ENCODE measurements at places on chromosomes 4 and X.

- DNase-seq = no peak
Measured at GRCh38 chrX:139820358-139820984, 112.4 kb downstream of the ATP11C start.

GRCh38 chr4:24411806-24412205 lies 172.5 kb downstream of the DHX15 start:
- no peak for DNase-seq

DNA sequence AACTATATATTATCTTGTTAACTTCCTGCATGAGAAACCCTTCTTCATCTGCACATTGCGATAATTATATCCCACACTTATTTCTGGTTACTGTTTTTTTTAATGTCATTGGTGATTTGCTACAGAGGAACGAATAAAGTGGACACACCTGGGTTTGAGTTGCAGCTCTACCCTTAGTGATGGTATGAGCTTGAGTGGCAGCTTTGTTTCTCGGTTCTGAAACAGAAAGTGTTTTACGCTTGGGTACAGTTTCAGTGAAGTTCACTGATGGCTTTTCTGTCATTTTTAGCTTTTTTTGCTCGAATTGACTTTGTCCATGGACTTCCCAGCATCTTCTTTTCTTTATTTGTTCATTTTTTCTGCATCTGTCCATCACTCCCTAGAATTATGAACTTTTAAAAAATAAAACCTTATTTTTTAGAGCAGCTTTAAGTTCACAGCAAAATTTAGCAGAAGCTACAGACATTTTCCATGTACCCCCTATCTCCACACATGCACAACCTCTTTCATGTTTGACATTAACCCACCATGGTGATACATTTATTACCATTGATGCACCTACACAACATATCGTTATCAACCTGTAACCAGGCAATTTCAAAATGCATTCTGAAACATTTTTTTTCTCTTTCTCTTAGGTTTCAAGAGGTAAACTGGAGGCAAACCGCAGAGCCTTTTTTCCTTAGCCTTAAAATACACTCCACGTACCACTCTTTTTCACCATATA lies 1041.6 kb upstream of the PRKX start:
- no peak for DNase-seq

DNA sequence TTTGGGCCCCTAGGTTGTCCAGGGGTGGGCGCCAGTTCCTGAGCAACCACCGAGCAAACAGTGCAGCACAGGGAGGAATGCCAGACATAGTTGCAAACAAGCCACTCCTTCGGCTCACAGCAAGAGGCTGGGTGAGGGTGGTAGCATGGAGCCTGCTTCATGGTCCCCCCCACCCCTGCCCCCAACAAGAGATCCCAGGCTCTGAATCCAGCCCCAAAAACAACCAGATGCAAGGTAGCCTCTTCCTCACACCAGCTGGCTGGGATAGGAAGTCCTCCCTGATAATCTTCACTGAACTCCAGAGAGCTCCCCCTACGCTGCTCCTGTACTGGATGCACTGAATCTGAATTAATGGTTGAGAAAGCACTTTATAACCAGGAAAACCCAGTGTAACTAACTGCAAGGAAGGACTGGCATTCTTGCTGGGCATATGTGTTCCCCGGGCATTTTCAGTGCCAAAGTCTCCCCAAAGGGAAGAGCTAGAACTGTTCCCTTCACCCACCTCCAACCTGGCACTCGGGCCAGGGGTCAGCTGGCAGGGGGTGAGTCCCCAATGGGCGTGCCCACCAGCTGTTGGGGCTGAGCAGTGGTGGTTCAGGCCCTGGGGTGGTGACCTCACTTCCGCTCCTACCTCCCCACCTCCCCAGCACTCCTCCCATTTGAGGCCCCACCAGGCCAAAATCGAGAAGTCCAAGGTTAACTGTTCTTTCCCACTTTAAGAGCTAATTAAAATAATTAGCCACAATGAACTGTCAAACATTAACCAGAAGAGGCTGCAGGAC lies 1.5 kb downstream of the ELF4 start:
- DNase-seq = peak; percentile 75

- DNase-seq = no peak
Measured at GRCh38 chr4:153181700-153182099, 22.5 kb upstream of the TRIM2 start.

DNA sequence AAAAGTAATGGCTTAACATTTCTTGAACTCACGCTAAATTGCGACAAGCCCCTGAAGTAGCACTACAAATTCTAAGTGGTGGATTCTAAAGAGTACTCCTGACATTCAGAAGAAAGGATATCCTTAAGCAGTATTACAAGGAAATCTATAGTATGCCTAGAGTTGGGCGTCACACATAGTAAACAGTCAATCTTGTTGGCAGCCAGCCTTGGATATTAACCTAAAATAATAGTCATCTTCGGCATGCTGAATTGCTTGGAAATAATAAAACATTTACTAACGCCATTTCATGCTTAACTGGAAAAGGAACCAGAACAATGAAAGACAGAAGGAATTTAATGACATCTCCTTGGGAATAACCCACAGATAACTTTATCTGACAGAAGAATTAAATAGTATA lies 18.6 kb downstream of the ATP8A1 start:
- DNase-seq = no peak

GRCh38 chr4:151227172-151227571 lies 49.8 kb upstream of the PRSS48 start:
- no peak for DNase-seq

DNA sequence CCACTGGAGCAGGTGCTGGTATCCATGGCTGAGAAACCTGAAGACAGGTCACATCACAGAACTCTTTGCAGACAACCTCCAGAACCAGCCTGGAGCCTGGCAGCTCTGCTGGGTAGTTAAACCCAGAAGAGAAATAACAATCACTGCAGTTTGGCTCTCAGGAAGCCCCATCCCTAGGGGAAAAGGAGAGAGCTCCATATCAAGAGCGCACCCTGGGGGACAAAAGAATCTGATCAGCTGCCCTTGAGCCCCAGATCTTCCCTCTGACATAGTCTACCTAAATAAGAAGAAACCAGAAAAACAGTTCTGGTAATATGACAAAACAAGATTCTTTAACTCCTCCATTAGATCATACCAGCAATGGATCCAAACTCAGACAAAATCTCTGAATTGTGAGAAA lies 823.2 kb upstream of the FRG1 start:
- DNase-seq = no peak

DNA sequence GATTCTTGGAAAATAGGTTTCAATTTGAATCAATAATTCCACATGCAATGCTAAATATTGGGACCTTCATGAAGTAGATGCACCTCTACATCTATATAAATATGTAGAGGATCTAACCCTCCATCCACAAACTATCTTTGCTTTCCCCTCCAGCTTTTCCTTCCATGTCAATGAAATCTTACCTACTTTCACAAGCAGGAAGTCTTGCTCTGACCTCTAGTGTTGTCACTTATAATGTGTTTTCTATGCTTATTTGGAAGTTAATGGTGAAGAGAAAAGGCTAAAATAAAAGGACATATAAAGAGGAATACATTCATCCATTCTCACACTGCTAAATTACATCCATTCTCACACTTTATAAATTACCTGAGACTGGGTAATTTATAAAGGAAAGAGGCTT lies 472.7 kb upstream of the DIAPH2 start:
- DNase-seq = no peak

DNA sequence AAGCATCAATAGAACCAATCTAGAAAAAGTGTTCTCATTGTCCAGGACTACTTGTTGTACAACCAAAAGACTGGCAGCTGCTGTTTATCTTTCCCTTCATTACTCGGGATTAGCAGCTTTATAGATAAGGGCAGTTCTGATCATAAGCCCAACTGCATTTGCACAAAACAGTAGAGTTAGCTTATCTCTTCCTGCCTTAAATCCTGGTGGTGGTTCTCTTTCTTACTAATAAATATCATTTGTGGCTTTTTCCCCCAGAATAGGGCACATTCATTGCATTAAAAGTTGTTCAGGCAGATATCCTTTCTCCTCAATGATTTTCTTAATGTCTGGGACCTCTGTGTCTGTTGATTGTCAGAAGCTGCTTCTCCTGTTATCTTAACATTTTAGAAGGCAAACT lies 20.2 kb upstream of the RRAGB start:
- no peak for DNase-seq

GRCh38 chr4:159828687-159829086 lies 725.8 kb downstream of the RAPGEF2 start:
- DNase-seq = no peak

- peak; percentile 87 for DNase-seq
Measured at GRCh38 chrX:79259073-79259689, 108.0 kb downstream of the ITM2A start.

GRCh38 chr4:127179256-127180087 lies 453.3 kb upstream of the INTU start:
- no peak for DNase-seq

- DNase-seq = no peak
Measured at GRCh38 chr4:139469216-139469615, 15.3 kb downstream of the RAB33B start.

DNA sequence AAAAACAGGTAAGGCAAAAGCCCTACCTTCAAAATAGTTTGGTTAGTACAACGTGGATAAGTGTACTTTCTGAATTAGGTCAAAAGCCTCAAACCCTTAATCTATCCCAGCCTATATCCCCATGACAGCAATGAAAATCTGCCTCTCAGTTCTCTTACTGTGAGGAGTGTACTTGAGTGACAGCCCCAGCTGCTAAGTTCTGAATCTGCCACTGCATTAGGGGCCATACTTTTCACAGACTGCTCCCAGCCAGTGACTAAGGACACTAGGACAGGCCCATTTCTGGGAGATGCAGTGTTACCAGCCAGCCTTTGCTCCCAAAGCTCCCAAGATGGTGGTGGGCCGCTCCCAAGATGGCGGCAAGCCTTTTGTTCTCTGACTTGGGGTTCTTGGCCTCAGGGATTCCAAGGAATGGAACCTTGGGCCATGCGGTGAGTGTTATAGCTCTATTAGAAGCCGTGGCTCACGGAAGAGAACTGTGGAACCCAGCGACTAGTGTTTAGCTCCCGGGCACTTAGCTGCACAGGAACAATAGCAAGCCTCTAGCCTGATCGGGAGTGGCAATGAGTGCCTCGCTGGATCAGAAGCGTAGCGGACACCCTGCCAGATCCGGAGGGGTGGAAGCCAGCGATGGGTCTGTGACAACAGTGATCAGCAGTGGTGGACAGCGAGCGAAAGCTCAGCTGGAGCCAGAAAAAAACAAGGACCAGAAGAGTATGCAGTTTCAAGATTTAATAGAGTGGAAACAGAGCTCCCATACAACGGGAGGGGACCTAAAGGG lies 175.6 kb upstream of the NRK start:
- DNase-seq = no peak

DNA sequence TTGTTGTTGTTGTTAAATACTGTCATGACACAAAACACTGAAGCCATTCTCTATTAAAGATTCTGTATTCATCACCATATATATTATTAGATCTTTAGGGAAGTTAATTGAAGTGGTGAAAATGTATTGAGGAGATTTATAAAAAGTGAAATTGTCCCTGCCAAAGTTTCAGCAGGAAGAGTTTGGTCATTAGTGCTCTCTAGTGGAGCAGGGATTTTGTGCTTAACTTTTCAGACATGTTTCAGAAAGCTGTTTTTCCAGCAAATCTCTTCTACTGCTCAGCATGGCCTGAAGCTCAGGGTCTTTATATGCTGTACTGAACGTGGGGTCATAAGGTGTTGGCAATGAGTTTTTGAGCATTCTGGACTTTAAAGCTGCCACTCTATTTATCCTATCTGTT lies 36.7 kb upstream of the CXXC4 start:
- DNase-seq = no peak

GRCh38 chrX:107677501-107677901 lies 49.2 kb downstream of the PRPS1 start:
- DNase-seq = no peak

GRCh38 chr4:67055319-67055718 lies 490.0 kb downstream of the CENPC start:
- DNase-seq = no peak

DNA sequence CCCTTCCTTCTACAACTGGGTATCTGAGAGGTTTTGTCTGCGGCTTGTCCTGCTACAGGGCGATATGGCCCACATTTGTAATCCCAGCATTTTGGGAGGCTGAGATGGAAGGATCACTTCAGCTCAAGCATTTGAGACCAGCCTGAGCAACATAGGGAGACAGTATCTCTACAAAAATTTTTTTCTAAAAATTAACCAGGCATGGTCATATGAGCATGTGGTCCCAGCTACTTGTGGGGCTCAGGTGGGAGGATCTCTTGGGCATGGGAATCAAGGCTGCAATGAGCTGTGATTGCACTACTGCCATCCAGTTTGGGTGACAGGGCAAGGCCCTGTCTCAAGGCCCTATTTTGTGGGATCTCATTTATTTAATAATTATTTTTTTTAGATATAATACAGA lies 420.6 kb upstream of the PABPC4L start:
- no peak for DNase-seq

- DNase-seq = no peak
Measured at GRCh38 chr4:25844961-25845712, 17.7 kb downstream of the SEL1L3 start.

GRCh38 chr4:16125571-16126445 lies 42.0 kb upstream of the PROM1 start:
- no peak for DNase-seq

- no peak for DNase-seq
Measured at GRCh38 chr4:45693746-45694145, 430.1 kb downstream of the GABRG1 start.

DNA sequence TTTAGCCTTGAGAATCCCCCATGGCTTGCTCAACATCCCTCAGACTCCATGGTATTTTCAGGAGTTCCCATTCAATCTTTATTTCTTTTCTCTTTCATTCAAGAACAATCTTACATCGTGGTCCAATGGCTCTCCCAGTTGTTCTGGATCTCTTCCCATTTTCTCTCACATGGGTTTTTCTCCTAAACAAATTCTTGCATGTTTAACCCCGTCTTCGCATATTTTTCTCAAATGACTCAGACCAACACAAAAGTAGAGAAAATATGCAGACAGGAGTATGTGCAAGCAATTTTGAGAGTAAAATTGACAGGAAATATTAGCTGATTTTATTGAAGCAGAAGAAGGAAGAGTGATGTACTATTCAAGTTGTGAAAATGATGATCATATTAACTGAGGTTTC lies 396.4 kb upstream of the TRAM1L1 start:
- no peak for DNase-seq

DNA sequence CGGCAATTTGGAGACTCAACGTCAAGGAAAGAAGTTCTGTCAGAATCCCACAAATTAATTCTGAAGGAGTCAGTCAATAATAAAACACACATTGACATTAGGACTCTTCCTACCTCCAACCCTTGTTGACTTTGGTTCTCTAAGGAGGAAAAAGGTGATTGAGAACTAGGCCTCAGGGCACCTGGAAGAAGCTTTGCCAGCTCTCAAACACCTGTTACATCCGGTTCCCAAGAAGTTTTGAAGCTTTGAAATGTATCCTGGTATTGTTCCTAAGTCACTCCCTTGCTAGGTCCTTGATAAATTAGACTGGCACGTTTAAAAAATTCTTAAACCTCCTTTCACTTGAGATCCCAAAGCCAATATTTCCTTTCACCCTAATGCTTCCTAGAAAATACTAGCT lies 1.7 kb upstream of the CCDC160 start:
- DNase-seq = no peak

DNA sequence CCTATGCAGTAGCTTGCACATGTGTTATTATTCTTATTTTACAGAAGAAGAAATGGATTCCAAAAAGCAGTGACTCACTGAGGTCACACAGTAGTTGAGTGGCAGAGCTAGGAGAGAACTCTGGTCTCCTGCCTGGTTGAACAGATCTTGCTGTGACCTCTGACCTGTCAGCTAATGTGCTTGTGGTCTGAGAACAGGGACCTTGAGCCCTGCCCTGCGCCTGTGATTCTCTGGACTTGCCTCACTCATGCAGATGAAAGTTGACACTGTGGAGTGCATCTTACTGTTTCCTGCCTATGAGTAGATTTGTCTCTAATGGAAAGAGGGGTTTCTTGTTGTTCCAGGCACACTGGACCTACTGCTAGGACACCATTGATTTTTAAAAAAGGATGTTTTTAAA lies 32.3 kb downstream of the ETNPPL start:
- DNase-seq = no peak

Data from natural killer cell treated with Interleukin-12 subunit alpha and Interleukin-12 subunit beta and Interleukin-15 and Interleukin-18, amount 100 ng/mL, for 72 hours (primary cell).